Thoracic aorta (tissue), 2 donors: ENCODE measurements at places on chromosomes 5 and 9. TPM values are rescaled to one million over a fixed set of nuclear protein-coding genes. Genes with fewer than 3 reads are reported as not detected.

DNA sequence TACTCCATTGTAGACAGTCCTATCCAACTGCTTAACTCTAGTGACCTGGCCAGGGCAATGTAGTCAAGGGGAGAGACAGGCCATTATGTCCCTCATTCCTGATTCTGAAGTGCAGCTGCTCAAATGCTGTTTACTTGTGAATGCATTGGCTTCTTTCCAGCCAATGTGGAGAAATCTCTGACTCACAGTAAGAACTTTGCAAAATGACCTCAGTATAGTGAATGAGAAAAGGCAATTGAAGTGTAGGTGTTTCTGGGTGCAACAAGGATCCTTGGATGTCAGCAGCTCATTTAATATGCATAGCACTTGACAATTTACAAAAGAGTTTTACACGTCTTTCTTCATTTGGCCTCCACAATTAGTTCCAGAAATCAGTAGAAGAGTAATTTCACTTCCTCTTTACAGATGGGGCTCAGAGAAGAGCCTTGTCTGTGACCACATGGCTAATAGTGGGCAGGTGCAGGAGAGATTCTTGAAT, 367.2 kb downstream of the OSTF1 start:
- DNase-seq, result no peak

DNA sequence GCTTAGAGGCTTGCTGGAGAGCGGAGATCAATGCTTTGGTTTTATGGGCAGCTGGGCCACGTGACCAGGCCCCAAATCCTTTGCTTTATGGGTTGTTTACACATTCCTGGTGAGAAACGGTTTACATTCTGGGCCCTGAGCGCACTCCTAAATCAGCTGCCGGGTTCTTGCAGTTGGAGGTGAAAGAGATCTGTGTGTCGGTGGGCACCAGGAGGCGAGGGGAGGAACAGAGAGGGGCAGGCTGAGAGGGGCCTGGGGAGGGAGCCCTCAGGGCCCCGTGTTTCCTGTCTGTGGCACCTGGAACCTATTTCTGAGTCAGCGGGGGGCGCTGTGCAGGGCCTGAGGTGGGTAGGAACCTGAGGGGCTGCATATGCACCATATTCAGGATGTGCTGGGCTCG, 63.5 kb upstream of the HAND1 start:
- DNase-seq, result no peak

GRCh38 chr5:142360607-142361120, 35.8 kb upstream of the SPRY4 start:
- no peak for DNase-seq

DNA sequence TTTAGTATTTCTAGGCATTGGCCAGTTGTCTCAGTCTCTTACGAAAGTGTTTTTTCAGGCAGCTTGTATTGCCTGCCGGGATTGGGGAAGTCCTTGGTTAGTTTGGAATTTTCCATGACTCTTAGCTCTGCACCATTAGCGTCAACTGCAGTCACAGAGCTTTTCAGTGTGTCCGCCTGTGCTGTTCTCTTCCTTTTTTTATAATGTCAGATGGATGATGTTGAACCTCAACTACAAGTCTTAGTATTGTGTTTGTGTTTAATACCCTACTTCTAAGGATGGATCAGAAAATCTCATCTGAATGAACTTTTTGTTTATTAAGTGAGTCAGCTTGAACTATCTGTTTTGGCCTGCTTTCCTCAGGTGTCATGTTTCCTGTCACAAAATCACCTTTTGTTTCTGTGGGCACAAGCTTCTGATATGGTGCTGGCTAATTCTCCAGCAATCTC, 33.1 kb downstream of the ATP6V0E1 start:
- no peak for DNase-seq

DNA sequence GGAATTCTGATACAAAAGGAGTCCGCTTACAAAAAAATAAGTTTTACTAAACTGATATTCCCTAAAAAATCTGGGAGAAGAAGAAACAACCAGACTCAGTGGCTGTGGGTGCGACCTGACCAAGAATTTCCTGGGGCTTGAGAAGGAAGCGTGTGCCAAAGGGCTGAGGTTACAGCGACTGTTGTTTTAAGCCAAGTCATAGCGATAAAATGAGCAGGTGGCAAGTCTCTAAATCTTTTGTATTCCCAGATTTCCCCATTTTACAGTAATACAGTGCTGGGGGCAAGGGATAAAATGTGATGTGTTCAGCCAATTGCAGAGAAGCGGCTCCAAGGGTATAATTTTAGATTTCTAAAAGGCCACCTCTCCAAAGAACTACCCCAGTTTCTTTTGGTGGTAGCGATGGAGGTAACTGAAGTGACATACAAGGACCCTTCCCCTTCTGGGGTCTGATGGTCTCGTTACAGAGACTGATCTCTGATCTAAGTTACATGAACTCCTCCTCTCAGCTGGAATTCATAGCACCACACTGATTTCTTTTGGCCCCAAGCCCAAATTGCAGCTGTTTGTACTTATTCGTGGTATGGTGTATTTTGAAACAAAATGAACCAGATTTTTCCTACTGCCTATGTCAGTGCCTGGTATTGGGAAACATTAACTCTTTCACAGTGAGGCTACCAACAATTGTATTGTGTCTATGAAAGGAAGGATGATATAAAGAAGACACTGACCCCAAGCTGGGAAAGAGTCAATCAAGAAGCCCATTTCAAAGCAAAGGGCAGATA, 41.6 kb downstream of the LPAR1 start:
- no peak for DNase-seq

DNA sequence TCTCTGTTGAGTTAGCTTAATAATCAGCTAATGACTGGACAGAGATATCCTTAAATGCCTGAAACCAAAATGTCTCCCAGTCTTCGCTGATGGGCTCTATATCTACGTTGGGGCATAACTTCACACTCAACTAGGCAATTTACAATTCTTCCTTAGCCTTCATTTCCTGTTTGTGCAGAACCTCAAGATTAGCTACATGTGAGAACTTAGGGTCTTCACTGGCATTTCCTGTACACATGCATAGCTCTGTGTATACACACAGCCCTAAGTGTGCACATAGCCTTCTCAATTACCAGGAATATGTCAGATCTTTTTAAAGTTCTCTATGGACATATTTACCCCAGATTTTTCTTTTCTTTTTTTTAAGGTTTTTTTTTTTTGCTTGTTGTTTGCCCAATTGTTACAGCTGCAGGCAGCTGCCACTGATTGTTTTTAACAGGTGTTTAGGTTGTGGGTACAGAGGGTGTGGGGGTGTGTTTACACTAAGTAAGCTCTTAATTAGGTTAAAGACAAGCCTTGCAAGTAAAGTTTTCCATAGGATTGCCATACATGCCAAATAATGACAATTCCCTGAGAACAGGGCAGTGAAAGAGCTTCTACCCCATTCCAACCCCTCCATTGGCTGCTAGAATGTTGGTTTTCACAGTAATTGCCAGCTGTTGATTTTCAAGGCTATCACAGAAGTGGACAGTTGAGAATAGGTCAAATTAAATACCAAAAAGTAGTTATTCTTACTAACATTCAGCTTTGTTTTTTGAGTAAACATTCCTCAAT, 441.0 kb downstream of the TLE4 start:
- no peak for DNase-seq

- DNase-seq, result no peak
These were observed 8.0 kb downstream of the B4GALT1 start for GRCh38 chr9:33158843-33159776.

DNA sequence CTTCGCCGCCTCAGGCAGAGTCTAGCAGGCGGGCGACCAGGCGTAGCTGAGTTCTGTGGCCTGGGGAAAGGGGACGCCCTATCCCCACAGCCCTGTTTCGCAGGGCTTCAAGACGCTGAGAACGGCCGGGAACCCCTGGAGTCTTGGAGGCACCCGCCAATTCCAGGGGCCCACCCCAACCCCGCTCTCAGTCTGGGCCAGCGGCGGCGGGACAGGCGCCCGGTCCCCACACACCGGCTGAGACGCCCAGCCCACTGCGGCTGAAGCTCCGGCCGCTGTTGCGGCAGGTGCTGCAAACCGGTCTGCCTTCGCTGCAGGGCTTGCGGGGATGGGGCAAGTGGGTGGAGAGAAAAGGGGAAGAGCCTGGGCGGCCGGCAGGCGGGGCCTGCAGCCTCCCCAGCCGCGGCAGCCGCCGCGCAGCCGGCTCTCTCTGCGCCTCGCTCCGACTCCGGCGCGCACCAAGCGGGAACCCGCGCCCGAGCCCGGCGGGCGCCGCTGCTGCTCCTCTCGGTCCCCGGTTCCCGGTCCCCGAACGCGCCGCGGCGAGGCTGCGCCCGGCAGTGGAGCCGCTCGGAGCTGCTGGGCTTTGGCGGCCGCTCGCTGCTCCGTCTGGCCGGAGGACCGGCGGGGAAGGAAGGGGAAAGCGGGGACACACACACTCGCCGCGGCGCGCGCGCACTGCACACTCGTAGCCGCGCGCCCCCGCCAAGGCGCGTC, at the start of gene PIP5K1B:
Gene PIP5K1B, plus strand, starts transcription at position 427 of the 717 bp plus-strand sequence. CDS start 117,375 bp downstream, outside the sequence.
- no peak for DNase-seq

- DNase-seq, result no peak
These were observed 4.4 kb downstream of the RAPGEF1 start for GRCh38 chr9:131735238-131736128.

Gene NAA35
- 14.8 TPM for total RNA-seq

Gene ANGPTL2
- 18.6 TPM for total RNA-seq

Gene DMRTA1
- total RNA-seq, result not detected

Gene TMEM171
- total RNA-seq, result not detected
